ENCODE measurements at places on chromosomes 5 and 9. TPM values are rescaled to one million over a fixed set of nuclear protein-coding genes. Genes with fewer than 3 reads are reported as not detected.

CCDC187 gene
- total RNA-seq = not detected

LAMC3 gene
- 2.2 TPM for total RNA-seq

TMEM245 gene
- 57.2 TPM for total RNA-seq

SLCO6A1 gene
- total RNA-seq = not detected

FAM78A gene
- total RNA-seq = 0.31 TPM

ZNF79 gene
- total RNA-seq = 6.8 TPM

NEUROG1 gene
- not detected for total RNA-seq

TRUB2 gene
- total RNA-seq = 49.8 TPM

GABRB2 gene
- total RNA-seq = not detected

LIX1 gene
- not detected for total RNA-seq

TAF11L10 gene
- not detected for total RNA-seq

RECK gene
- 6.2 TPM for total RNA-seq

Measured in A549 treated with Mapracorat at 1 μM for 4 hours (cell line).